ENCODE measurements at places on chromosomes 2 and 18. TPM values are rescaled to one million over a fixed set of nuclear protein-coding genes. Genes with fewer than 3 reads are reported as not detected.

GRCh38 chr18:62717169-62717924 lies 2.0 kb downstream of the PHLPP1 start:
- no peak for DNase-seq

DNA sequence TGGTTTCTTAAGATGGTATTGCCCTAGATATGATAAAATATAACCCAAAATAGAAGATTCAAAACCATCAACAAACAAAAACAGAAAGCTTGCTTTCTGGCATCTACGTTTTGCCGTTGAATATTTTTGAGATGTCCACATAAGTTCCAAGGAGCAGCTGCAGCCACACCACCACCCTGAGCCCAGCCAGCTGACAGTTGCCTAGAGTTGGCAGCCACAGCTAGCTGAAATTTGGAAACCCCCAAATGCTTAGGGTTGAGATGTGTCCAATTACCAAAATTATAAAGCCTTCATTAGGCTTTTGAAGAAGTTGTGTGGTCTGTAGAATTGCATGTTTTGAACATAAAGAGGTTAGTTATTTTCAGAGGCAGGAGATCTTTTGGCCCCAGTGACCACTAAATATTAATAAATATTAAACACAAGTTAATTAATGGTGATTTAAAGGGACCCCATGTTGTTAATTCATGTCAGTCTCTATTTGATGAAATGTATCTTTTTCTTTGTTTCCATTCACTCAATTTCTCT lies 118.1 kb upstream of the DTNA start:
- no peak for DNase-seq

DNA sequence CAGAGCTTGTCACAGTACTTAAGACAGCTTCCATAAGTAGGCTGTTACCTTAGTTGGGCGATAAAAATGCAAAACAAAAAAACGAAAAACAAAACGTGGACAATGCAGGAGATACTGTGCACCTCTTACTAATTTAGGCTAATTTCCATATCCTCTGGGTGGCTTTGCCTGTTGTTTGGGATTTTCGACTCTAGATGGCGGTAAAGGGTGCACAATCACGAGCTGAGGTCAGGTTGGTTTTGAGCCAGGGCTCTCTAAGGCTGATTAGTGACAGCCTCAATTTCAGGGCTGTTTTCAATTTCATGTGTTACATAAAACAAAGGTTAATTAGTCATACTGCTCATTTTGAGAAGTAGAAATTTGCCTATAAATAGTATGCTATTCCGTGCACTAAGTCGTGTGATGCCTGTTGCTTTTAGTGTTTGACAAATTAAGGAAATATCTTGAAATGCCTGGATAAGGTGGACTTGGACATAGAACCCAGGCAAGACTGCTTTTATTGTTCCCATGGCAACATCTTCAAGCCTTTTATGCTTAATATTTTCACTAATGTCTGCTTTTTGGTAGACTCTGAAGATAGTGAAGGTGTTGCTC lies 493.1 kb downstream of the SOCS6 start:
- no peak for DNase-seq

Gene ASTL
- not detected for total RNA-seq

GRCh38 chr2:113229795-113230194 lies 48.9 kb downstream of the PAX8 start:
- DNase-seq, result no peak

DNA sequence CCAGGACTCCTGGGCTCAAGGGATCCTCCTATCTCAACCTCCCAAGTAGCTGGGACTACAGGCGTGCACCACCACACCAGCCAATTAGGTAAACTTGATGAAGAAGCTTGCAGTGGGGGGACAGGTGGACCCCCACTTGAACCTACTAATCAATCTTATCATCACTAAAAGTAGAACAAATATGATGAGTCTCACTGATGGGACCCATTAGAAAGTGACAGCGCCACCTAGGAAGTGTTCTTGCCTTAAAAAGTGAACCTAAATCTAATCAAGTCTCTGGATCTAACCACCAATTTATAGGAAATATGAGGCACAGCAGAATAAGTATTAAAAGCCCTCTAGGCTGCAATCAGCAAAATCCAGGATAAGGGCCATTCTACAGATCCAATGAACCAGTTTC lies 79.2 kb downstream of the BIN1 start:
- no peak for DNase-seq

DNA sequence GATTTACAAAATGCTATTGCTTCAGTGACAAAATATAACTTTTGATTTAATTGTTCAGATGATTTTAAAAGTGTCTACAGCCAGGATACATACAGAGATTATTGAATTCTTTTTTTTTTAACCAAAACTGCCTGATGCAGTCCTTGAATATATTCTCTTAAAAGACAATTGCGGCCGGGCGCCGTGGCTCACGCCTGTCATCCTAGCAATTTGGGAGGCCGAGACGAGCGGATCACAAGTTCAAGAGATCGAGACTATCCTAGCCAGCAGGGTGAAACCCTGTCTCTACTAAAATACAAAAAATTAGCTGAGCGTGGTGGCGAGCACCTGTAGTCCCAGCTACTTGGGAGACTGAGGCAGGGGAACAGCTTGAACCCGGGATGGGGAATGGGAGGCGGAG lies 497.0 kb upstream of the FSIP2 start:
- DNase-seq, result no peak

Gene NYAP2
- total RNA-seq, result 0.36 TPM

- no peak for DNase-seq
Observed at GRCh38 chr2:167553635-167554034, 665.4 kb downstream of the XIRP2 start.

Gene PSMA8
- not detected for total RNA-seq

Gene COMMD1
- 44.0 TPM for total RNA-seq

- DNase-seq, result no peak
Observed at GRCh38 chr2:160175169-160176134, 24.6 kb downstream of the ITGB6 start.

GRCh38 chr18:58412844-58413666 lies 215.8 kb downstream of the ALPK2 start:
- no peak for DNase-seq

DNA sequence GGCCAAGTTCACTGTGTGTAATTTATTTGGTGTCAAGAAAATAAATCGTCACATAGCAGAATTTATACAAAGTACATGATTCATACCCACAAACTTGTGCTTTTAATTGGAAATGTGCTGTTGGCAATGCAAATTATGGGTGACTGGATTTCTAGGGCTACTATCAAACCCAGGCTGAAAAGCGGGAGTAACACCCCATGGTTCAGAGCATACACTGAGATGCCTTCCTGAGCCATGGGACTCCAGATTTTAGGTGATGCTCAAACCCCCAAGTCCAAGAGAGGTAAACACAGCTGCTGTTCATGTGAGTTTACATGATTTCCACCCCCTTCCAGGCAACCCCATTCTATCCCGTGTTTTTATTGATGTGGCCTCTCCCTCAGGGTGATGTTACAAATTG lies 565.9 kb upstream of the ID2 start:
- DNase-seq, result no peak

DNA sequence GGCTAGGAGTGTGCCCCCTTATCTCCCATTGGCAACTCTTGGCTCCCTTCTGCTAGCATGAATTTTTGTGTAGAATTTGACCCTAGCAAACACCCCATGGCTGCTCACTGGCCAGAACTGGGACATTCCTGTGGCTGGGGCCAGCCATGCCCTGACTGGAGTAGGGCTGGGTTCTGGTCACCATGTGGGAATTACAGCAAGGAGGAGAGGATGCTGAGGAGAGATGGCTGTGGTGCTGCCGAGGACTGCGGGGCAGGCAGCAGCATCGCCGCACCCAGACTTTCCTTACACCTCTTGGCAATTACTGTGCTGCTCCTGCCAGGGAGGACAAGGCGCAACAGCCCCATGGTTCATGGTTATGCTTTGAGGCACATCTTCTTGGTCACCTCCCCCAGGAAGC lies 12.7 kb downstream of the KCNF1 start:
- peak; percentile 48 for DNase-seq

GRCh38 chr2:187890690-187891089 lies 336.5 kb upstream of the TFPI start:
- DNase-seq, result no peak

- no peak for DNase-seq
Observed at GRCh38 chr2:63851691-63852311, 10.1 kb downstream of the UGP2 start.

- peak; percentile 85 for DNase-seq
Observed at GRCh38 chr2:235493402-235493774, 455 bp upstream of the AGAP1 start.

Gene FOXI3
- not detected for total RNA-seq

Gene CCDC141
- 8.6 TPM for total RNA-seq

- DNase-seq, result no peak
Observed at GRCh38 chr2:10755621-10756020, 34.2 kb downstream of the ATP6V1C2 start.

Gene GLI2
- total RNA-seq, result 6.4 TPM

- DNase-seq, result no peak
Observed at GRCh38 chr2:148534416-148535204, 109.9 kb upstream of the EPC2 start.

Gene UNC80
- total RNA-seq, result 0.82 TPM

DNA sequence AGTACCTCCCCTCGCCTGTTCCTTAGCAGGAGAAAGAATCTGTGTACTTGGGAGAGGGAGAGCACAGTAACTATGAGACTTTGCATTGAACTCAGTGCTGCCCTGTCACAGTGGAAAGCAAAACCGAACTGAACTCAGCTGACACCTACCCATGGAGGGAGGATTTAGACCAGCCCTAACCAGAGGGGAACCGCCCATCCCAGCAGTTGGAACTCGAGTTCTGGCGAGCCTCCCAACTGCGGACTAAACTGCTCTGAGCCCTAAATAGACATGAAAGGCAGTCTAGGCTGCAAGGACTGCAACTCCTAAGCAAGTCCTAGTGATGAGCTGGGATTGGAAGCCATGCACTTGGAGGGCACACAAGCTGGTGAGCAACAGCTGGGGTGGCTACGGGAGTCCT lies 110.4 kb downstream of the GRB14 start:
- DNase-seq, result peak; percentile 66

GRCh38 chr2:69138247-69138772 lies 125.3 kb downstream of the ANTXR1 start:
- no peak for DNase-seq

Gene SPEG
- total RNA-seq, result 123 TPM

GRCh38 chr2:181792906-181793305 lies 98.6 kb upstream of the ITPRID2 start:
- no peak for DNase-seq

- DNase-seq, result no peak
Observed at GRCh38 chr2:156429211-156429610, 7.0 kb upstream of the GPD2 start.

GRCh38 chr2:69345434-69345833 lies 41.6 kb downstream of the GFPT1 start:
- no peak for DNase-seq

Gene DYNAP
- not detected for total RNA-seq

- peak; percentile 88 for DNase-seq
Observed at GRCh38 chr2:48529194-48529593, 760 bp upstream of the STON1 start.

- no peak for DNase-seq
Observed at GRCh38 chr2:26316845-26317244, 29.1 kb upstream of the SELENOI start.

Gene PHOSPHO2
- total RNA-seq, result 5.8 TPM

DNA sequence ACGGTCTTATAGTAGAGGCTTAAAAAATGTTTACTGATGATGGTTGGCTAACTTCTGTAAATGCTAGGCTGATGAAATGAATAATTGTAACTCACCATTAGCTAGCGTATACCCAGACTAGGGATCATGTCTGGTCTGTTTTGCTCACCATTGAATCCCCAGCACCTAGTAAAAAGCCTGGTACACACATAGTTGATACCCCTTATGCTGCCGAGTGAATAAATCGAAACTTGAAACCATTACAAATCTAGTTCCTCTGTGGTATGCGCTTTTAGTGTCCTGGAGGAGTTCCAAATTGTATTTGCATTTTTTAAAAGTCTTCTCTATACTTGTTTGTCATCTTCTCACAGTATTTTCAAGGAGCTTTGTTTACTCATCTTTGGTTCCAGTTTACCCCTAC lies 1.3 kb downstream of the TAF1B start:
- no peak for DNase-seq

Gene LOXHD1
- 0.28 TPM for total RNA-seq

GRCh38 chr2:38613126-38613848 lies 10.6 kb upstream of the HNRNPLL start:
- no peak for DNase-seq

Gene ADRA2B
- total RNA-seq, result 1.4 TPM

DNA sequence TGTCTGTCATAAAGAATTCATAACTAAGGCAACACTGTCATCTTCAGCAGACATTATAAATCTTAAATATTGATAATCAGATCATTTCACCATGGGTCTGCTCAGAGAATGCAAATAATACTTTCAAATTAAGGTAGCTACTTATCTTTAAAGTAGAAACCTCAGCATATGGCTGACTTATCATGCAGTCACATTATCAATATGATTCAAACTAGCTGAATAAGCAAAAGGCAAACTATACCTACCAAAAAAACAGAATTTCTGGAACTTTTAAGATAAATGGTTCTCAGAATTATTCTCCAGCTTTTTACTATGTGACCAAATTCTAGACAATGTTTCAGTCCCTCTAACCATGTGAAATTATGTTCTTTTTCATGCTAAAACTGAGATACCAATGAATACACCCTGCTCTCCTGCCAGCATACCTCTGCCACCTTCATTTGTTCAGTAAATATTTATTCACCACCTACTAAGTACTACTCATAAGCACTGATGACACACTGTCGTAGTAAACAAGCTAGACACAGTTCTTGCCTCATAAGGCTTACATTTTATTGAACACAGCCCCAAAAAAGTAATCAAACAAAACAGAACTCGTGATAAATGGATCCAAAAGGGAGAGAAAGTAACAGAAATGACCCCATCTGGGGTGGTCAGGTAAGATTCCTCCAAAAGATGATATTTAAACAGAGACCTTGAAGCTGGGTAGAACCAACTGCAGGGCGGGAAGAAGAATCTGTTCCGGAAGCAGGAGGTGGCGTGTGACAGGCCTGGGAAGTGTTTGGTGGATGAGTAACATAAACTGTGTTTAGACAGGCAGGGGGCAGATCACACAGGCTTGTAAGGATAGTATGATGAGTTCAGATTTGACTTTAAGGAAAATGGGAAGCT lies 17.7 kb downstream of the SPIRE1 start:
- no peak for DNase-seq

GRCh38 chr2:177708660-177709444 lies 316.3 kb downstream of the AGPS start:
- no peak for DNase-seq

Gene TMEM178A
- total RNA-seq, result 1.1 TPM

DNA sequence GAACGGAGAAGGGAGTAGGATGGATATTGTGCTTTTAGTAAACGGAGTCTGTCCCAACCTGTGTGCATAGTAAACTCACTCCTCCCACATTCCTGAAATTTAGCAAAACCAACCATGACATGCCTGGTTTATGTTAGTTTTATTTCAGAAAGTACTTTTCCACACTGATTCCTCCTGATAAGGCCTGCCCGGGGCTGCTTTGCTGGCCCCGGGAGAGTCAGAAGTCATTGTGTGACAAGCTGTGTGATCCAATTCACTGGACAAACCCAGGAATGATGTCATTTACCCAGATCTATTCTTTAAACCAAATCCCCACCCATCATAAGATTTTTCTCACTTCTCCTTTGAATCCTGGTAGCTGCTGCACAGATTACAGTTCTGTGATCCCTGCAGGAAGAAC lies 109.0 kb downstream of the SETBP1 start:
- no peak for DNase-seq
